ENCODE measurements at places on chromosomes 3 and 15. TPM values are rescaled to one million over a fixed set of nuclear protein-coding genes. Genes with fewer than 3 reads are reported as not detected.

DNA sequence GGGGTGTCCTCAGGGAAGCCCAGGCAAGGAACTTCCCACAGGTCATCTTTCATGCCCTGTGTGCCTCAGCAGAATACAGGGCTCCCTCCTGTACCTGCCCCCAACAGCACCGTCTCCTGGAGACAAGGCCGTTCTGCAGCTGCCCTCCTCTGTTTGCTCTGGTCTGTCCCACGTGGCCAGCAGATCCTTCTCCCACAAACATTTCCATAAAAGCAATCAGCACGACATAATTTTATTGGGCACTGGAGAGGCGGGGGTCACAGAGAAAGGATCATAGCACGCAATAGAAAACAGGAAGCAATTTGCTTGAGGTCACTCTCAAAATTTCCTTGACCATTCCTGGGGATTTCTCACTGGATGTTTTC lies 29.4 kb downstream of the STARD5 start:
- no peak for DNase-seq

- no peak for DNase-seq
Observed at GRCh38 chr3:159823780-159824179, 164.9 kb upstream of the IL12A start.

- DNase-seq: no peak
Observed at GRCh38 chr3:124582196-124582595, 148.1 kb upstream of the UMPS start.

GRCh38 chr3:126618760-126619159 lies 36.2 kb downstream of the TXNRD3 start:
- no peak for DNase-seq

DNA sequence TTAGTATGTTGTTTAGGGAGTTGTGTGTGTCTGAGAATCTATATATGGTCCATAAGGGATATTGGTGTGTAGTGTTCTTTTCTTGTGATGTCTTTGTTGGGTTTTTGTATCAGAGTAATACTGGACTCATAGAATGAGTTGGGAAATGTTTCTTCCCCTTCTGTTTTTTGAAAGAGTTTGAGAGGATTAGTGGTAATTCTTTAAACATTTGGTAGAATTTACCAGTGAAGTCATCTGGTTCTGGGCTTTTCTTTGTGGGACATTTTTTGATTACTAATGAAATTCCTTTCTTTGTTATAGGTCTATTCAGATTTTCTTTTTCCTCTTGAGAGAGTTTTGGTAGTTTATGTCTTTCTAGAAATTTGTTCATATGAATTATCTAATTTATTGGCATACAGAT lies 16.9 kb downstream of the ACKR2 start:
- DNase-seq: no peak

DNA sequence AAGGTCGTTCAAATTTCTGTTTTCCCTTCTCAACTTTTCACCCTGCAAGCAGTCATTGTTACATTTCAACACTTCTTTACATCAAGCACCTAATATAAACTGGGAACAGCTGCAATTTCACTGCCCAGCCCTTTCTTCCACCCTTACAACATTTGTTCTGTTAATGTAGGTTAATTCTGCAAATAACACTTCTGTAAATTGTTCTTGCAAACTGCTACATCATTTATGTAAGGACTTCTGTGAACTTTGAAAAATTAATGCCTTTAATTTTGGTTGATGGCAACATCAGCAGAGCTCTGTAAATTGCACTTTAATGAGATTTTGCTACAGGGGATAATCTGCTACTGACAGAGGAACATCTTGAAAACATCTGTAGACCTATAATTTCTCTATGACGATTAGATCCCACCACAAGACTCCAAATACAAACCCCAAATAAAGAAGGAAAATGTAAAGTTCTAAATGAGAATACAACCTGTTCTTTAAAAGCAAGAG lies 93.5 kb downstream of the ZIC4 start:
- DNase-seq: no peak

GRCh38 chr3:30913176-30913575 lies 18.7 kb upstream of the GADL1 start:
- no peak for DNase-seq

- no peak for DNase-seq
Observed at GRCh38 chr3:10835406-10835805, 19.4 kb downstream of the SLC6A11 start.

GRCh38 chr15:73839699-73840377 lies 33.5 kb upstream of the TBC1D21 start:
- no peak for DNase-seq

DNA sequence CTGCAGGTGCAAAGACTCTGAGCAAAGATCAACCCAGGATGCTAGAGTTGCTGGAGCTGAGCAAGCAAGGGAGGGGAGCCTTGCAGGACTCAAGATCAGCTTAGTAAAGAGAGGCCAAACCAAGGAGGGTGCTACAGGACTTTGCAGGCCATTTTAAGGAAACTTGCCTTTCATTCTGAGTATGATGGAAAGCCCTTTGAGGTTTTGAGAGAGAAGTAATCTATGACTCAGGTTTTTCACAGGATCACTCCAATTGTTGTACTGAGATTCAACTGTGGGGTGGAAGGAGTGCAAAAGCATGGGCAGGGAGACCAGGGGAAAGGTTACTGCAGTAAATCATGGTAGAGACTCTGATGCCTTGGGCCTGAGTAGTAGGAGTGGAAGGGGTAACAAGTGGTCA lies 260.4 kb upstream of the GPR149 start:
- no peak for DNase-seq

GRCh38 chr15:65956307-65956706 lies 87.0 kb downstream of the RAB11A start:
- no peak for DNase-seq

DNA sequence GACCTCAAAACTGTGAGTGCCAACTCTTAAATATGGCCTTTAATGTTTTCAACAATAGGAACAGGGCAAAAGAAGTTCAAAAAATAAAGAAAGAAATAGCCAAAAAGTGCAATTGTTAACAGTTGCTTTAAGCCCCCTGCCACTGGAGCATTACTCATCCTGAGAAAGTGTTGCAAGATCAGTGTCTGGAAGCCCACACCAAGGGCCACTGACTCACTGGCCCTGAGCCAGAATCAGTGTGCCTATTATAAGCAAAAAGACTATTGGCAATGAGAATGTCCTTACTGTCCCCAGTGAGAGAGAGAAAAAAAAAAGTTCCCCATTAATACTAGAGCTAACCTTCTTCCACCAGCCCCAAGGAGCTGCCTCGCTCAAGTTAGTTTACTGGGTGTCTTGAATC lies 480.1 kb upstream of the ZNF385D start:
- DNase-seq: no peak

GRCh38 chr3:12833222-12834161 lies 7.9 kb downstream of the RPL32 start:
- no peak for DNase-seq

GRCh38 chr15:84908564-84908963 lies 24.1 kb downstream of the SLC28A1 start:
- DNase-seq: no peak

- DNase-seq: no peak
Observed at GRCh38 chr3:110533089-110533488, 538.5 kb upstream of the NECTIN3 start.

DNA sequence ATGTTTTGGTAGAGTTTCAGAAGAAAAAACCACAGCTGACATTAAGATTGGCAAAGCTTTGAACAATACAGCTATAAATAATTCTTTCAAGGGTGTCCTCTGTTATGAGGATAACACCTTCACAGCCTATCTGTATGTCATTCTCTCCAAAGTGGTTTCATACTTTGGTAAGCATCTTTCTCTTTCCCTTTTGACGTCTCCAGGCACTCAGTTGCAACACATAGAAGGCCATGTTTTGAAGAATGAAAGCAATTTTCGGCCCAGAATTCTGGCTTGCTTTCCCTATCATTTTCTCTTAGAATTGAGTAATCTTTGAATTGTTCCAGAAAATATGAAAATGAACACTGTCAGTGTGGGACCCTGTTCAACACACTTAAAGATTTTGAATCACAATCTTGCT lies 200.0 kb upstream of the CBLB start:
- peak; percentile 39 for DNase-seq

DNA sequence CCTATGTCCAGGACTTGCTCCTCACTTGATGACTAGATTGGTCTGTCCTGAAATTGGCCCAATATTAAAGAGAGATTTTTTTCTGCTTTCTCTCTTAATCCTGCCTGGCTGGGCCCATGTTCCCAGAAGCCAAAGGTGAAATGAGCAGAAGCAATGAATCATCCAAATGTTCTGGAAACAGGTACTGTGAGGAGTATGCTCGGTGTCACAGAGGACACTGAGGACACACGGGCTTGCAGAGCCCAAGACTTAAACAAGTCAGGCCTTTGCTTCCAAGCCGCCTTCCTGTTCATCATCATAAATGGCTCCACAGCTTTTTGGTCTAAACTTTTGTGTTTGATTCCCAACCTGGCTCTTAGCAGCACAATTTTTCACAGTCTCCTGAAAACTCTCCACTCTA lies 31.4 kb downstream of the EIF3J start:
- no peak for DNase-seq

DNA sequence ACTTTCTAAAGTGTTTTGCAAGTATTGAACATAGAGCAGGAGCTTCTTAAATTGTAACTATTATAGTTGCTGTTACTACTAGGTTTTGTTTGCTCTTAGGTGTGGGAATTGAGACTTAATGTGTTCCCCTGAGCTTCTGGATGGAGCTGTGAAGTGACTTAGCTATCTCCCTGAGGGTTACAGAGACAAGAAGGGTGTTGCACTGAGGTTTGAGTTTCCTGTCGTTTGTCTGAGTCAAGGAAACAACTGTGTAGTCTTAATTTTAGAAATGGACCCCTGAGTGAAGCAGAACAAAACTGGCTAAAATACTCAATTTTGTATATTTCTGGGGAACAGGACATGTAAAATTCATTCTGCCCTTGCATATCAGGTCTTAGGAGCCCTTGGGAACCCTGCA lies 20.4 kb downstream of the TTC21A start:
- DNase-seq: no peak

DNA sequence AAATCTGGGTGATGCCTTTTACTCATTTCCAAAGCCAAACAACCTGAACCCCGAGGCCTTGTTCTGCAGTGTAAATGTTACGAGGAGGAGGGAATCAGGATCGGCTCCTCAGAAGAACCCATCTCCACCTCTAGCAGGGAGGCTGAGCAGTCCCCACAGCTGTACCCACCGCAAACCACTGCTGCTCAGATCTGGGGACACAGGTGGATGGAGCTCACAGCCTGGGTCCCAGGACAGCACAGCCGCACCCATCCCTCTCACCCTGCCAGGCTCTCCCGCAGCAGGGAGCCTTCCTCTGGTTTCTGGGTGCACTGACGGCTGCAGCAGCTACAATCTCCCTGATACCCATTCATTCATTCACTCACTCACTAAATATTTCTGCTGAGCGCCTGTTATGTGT lies 44.0 kb upstream of the CGNL1 start:
- DNase-seq: no peak

DNA sequence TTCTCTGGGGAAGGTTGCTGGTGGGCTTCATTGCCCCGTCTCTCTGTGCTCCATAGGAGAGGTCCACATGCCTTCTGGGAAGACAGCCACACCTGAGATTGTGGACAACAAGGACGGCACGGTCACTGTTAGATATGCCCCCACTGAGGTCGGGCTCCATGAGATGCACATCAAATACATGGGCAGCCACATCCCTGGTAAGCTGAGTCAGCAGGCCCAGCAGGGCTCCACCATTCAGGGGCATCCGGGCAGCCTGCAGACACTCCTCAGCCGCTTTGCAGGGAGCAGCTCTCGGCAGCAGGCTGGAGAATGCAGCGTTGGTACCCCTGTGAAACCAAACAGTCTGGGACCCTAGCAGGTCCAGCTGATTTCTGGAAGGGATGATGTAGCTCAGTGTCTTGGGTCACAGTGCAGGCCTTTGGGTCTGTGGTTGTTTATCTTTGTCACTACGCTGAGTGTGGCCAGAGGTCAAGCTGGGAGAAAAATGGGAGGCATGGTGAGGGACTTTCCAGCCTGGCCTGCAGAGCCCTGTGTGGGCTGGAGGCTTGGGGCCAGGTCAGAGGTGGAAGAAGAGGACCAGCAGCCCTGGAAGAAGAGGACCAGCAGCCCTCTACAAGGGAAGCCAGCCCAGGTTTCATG lies 67.2 kb downstream of the DNASE1L3 start:
- no peak for DNase-seq

DNA sequence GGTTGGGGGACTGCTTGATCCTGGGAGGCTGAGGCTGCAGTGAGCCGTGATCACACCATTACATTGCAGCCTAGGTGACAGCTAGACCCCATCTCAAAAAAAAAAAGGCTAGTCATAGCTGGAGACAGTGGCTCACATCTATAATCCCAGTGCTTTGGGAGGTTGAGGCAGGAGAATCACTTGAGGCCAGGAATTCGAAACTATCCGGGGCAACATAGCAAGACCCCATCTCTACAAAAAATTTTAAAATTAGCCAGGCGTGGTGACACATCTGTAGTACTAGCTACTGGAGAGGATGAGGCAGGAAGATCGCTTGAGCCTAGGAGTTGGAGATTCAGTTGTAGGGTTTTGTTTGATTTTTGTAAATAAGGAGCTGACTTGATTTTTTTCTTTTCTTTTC lies 45.6 kb downstream of the KNL1 start:
- DNase-seq: no peak

DNA sequence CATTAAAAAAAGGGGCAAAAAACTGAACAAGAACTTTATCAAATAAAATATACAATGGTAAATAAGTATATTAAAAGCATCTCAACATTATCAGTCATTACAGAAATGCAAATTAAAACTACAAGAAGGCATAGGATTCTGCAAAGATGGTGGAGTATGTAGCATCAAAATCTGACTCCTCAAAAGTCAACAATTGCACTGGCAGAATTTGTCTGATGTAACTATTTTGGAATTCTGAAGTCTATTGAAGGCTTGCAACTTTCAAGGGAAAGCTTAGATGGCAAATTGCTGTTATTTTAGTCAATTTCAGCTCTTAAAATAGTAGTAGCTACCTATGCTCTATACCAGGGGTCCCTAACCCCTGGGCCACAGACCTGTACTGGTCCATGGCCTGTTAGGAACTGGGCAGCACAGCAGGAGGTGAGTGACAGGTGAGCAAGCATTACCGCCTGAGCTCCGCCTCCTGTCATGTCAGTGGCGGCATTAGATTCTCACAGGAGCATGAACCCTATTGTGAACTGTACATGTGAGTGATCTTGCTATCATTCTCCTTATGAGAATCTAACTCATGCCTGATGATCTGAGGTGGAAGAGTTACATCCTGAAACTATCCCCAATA lies 107.6 kb downstream of the TGFBR2 start:
- DNase-seq: no peak

Gene GABRR3
- polyA plus RNA-seq: not detected

Gene PLS1
- 15.3 TPM for polyA plus RNA-seq

Gene TERB2
- polyA plus RNA-seq: not detected

Gene SAXO2
- polyA plus RNA-seq: 7.7 TPM

Gene RARRES1
- polyA plus RNA-seq: 112 TPM

Gene RARB
- polyA plus RNA-seq: 40.1 TPM

Gene CHST2
- polyA plus RNA-seq: 126 TPM

Gene GOLGA6L10
- polyA plus RNA-seq: 4.6 TPM

Gene TMEM158
- 4.4 TPM for polyA plus RNA-seq

Gene ZMYND10
- 21.6 TPM for polyA plus RNA-seq

Gene PDIA5
- polyA plus RNA-seq: 27.3 TPM

Gene SNRPN
- 267 TPM for polyA plus RNA-seq

Gene APOD
- polyA plus RNA-seq: 4.8 TPM

Gene KBTBD12
- polyA plus RNA-seq: 1.2 TPM

Gene ZBED2
- polyA plus RNA-seq: 0.20 TPM

Gene CASR
- polyA plus RNA-seq: 0.14 TPM

Gene TRPM1
- polyA plus RNA-seq: not detected

Measured in left lung (tissue), 14 donors.